ENCODE measurements at places on chromosomes 13 and 19.

DNA sequence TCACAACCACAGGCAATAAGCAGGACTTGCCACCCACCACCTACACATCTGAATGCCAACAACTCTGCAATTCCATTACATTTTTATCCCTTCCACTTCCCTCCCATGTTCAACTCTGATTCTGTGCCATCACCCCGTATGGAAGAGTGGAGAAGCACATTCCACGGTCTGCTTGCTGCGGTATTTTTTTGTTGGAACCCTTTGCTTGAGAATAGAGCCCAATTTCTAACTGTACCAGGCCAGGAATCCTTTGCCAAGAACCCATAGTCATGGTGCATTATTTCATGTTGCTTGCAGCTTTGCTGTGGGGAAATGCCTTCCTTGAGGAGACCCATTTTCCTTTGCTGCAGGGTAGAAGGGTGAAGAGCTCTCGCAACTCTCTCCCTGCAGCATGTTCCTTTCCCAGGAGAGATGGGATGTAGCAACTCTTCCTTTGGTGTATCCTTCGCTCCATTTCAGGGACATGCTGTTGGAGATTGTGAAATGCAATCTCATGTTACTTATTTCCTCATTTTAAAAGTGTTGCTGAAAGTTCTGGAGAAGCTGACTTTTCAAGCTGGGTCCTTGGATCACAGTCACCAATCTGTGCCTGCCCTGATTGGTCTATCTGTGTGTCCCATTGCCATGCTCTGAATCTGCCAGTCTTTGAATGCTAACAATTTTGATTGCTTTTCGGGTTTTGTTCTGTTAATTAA is 69.8 kb upstream of the STARD13 start:
- no peak for DNase-seq

GRCh38 chr19:12484371-12485051 is at the start of gene ZNF709:
Gene ZNF709 (minus strand): TSS chr19:12484816. CDS start chr19:12484657, 159 bp downstream.
- DNase-seq = peak; percentile 88

DNA sequence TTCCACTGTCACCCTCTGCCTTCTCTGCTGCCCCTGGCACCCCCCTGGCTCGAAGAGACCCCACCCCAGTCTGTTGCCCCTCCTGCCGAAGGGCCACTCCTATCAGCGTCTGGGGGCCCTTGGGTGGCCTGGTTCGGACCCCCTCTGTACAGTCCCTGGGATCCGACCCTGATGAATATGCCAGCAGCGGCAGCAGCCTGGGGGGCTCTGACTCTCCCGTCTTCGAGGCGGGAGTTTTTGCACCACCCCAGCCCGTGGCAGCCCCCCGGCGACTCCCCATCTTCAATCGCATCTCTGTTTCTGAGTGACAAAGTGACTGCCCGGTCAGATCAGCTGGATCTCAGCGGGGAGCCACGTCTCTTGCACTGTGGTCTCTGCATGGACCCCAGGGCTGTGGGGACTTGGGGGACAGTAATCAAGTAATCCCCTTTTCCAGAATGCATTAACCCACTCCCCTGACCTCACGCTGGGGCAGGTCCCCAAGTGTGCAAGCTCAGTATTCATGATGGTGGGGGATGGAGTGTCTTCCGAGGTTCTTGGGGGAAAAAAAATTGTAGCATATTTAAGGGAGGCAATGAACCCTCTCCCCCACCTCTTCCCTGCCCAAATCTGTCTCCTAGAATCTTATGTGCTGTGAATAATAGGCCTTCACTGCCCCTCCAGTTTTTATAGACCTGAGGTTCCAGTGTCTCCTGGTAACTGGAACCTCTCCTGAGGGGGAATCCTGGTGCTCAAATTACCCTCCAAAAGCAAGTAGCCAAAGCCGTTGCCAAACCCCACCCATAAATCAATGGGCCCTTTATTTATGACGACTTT is 2.0 kb downstream of the ZFP36 start:
- DNase-seq = no peak

DNA sequence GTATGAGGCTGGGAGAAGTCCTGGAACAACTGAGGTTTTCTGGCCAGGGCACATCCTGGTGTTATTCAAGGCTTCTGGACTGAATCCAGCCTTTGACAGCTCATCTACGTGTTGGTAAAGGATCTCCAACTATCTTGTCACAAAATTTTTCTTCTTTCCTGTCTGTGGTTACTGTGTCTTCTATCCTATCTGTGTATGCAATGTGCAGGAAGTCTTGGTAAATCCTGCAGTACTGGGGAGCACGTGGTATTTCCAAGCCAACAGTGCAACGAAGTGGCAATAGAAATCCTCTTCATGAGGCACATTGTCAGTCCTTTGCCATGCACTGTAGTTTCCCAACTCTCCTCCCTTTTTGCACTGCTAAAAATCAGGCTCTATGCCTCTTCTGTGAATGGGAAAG is 86.7 kb downstream of the ZNF100 start:
- DNase-seq = no peak

DNA sequence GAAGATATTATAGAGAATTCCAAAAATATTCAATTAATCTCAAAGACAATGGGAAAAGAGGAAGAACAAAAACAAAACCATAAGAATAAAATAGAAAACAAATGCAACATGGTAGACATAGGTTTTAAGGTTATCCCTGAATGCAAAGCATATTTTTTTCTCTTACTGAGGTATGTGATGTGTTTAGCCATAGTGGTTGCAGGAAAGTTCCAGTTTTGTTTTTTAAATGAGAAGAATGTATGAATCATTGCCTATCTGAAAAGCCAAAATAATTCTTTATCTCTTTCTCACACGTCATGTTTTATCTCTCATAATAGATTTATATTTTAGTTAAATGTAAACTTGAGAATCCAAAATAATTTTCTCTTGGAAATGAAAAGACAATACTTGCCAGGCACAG is 2591.7 kb upstream of the PCDH20 start:
- DNase-seq = no peak

DNA sequence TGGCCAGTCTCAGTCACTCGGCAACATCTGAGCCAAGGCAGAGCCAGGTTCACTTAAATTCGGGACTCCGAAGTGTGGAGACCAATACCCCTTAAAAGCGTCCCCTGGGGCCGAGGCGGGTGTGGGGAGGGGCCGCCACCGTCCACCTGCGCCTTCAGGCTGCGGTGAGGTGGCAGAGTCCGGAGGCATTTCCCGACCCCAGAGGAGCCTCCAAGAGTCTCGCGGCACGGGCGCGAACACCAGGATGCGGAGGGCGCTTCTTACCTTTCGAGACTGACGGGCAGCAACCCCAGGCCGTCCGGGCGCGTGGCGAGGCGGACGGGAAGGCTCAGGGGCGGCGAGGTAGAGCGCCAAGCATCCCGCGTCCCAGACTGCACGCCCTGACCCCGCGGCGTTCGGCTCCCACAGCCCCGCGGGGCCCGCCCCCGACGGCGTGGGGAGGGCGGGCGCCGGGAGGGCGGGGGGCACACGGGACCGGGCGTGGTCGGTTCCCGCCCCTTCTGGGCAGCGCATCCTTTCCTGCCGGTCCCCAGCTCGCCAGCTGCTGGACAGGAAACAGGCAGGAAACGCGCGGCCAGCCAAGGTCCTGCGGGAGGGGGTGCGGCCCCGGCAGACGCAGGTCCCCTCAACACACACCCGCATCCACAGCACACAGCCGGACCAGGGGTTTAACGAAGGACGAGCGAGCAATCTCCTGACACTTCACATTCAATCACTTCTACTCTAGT is at the start of gene THSD1:
THSD1 (minus strand) TSS at position 406 of the 728 bp plus-strand sequence. CDS start 3,572 bp downstream, outside the sequence.
- DNase-seq = peak; percentile 69

- DNase-seq = no peak
These were observed 163.5 kb downstream of the COG6 start for GRCh38 chr13:39818953-39819352.

- no peak for DNase-seq
These were observed 622.6 kb upstream of the PCDH20 start for GRCh38 chr13:62038214-62038613.

GRCh38 chr13:83881917-83882605 is at the start of gene SLITRK1:
Gene SLITRK1 (minus strand): TSS chr13:83882474. CDS start chr13:83881507, 967 bp downstream.
- peak; percentile 47 for DNase-seq

GRCh38 chr19:32373585-32374295 is 28.3 kb downstream of the ZNF507 start:
- no peak for DNase-seq

DNA sequence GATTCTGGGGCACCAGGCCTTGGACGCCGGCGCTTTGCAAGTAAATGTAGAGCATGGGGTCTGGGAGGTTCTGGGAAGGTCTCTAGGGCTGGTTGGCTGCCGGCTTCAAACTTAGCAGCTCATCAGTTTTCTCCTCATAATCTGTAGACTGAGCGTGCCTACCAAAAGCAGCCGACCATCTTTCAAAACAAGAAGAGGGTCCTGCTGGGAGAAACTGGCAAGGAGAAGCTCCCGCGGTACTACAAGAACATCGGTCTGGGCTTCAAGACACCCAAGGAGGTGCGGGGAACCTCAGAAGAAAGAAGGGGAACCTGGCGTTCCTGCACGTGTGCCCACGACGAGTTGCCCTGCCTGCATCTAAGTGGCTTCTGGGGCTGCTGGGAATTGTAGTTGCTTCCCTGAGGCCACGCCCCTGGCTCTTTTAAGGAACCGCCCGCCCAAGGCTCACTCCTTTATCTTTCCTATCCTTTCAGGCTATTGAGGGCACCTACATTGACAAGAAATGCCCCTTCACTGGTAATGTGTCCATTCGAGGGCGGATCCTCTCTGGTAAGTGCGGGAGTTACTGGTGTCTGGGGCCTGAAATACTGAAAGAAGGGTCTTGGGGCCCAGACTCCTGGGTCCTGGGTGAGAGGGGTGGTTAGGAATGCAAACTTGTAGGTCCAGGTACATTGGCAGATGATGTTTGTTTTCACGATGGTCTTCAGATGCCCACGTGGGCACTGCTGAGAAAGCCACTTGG is 984 bp downstream of the RPS11 start:
- DNase-seq = peak; percentile 89

GRCh38 chr19:2306281-2306806 is 1.6 kb downstream of the LINGO3 start:
- no peak for DNase-seq

- no peak for DNase-seq
These were observed 378 bp downstream of the TLE6 start for GRCh38 chr19:2977746-2978138.

- DNase-seq = no peak
These were observed 305.4 kb downstream of the UQCRFS1 start for GRCh38 chr19:28907534-28907933.

- no peak for DNase-seq
These were observed 107.4 kb downstream of the KCTD12 start for GRCh38 chr13:76778853-76779252.

GRCh38 chr13:105220063-105220462 is 1315.4 kb downstream of the EFNB2 start:
- no peak for DNase-seq

DNA sequence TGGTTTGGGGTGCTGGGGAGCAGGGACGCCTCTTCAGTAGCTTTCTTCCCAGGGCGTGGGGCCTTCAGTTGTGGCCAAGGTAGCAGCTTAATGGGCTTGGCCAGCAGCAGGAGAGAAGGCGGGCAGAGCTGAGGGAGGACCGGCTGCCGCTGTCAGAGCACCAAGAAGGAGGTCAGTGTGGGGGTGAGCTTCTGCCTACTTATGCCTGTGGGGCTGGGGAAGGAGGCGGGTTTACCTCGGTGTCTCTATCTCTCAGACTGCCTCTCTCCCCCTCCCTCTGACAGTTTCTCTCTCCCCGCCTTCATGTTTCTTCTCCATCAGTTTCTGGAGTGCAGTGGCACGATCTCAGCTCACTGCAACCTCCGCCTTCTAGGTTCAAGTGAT is at the start of gene CAPN12:
CAPN12 (minus strand) TSS at position 177 of the 384 bp plus-strand sequence. CDS start 309 bp downstream, outside the sequence.
- DNase-seq = no peak

DNA sequence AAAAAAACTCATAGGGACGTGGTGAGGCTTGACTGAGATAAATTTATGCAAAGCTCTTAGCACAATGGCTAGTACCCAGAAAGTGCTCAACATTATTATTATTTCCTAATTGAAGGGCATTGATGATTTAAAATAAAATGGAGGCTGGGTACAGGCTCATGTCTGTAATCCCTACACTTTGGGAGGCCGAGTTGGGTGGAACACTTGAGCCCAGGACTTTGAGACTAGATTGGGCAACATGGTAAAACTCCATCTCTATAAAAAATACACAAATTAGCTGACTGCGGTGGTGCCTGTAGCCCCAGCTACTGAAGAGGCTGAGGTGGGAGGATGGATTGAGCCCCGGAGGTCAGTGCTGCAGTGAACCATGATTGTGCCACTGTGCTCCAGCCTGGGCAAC is 49.6 kb downstream of the LRCH1 start:
- DNase-seq = no peak

GRCh38 chr19:48493718-48494401 is 17.8 kb downstream of the LMTK3 start:
- no peak for DNase-seq

GRCh38 chr19:32544917-32545316 is 36.1 kb upstream of the PDCD5 start:
- no peak for DNase-seq

DNA sequence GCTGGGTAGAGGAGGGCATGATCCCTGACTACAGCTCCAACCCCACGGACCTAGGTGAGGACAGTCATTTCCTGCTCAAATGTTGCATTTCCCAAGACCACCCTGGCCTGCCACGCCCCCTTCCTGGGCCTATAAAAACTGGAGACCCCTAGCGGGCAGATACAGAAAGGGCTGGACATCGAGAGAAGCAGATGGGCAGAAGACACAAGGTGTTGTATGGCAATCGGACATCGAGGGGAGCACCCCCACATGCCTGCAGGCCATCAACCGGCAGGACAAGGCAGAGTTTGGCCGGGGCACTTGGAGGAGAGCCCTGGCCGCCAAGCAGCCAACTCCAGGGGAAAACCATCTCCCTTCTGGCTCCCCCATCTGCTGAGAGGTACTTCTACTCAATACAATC is 746.4 kb downstream of the PCDH9 start:
- DNase-seq = no peak

DNA sequence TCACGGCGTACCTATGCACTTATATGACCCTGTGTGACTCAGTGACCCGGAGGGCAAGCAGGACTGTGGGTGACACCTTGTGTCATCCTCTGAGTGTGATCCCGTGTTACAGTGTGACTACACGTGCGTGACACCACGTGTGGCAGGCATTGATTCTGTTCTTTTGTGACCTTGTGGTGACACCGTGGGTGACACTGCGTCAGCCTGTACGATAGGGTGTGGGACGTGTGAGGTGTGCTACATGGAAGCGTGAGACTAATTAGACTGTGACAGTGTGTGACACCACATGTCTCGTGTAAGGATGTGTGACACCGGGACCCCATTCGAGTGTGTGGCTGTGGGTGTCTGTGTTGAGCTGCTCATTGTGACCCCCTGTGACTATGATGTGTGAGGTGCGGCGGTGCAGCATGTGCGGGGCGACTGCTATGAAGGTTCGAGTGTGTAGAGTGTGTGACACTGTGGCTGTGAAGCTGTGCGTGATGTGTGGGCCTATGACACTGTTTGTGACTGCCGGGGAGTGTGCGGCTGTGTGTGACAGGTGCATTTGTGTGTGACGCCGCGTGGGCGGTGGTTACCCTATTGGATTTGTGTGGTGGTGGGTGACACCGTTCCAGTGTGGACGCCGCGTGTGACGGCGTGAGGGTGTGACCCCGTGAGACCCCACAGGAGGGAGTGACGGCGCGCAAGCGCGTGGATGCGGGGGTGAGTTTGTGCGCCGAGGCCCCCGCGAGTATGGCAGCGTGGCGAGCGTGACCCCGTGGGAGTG is 399 bp upstream of the SPTBN4 start:
- DNase-seq = peak; percentile 75

Measured in lower lobe of right lung (tissue), 2 donors.